Fibroblast of skin of abdomen (primary cell): ENCODE measurements at places on chromosomes 6 and 20.

DNA sequence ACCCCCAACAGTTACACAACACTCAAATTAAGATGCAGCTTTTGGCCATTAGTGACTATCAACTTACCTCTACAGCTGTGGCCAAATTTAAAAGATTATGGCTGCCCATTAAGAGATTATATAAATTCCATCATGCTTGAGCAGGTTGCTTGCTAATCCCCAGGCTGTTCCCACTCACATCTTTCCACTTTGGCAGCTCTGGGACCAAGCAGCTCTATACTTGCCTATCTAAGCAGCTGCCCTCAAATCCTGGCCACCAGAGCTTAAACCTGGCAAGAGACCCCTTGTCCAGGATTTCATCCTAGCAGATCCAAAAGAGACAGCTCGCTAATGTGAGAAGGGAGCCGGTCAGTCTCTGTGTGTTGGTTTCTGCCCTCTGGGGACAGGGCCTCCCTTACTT lies 127.9 kb downstream of the SLC23A2 start:
- DNase-seq = no peak

DNA sequence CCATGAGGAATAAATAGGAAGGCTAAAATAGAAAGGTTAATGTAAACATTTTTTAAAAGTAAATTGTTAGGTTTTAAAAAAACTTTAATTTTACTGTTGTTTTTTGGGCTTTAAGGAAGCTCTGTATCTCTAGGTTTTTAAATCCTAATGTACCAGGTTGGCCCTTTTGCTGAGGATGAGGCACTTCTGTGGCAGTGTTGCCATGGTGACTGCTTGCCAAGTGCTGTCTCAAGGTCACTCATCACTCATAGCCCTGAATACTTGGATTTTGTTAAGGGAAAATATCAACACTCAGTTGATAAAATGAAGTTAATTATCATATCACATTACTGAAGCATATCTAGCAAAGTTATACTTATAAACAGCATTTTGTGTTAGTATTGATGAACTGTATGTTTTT lies 50.2 kb downstream of the NCOA3 start:
- DNase-seq = no peak

- peak; percentile 74 for DNase-seq
These were observed 85.1 kb downstream of the GJA1 start for GRCh38 chr6:121520337-121521163.

- DNase-seq = no peak
These were observed 236.4 kb downstream of the ARHGAP18 start for GRCh38 chr6:129473546-129473945.

DNA sequence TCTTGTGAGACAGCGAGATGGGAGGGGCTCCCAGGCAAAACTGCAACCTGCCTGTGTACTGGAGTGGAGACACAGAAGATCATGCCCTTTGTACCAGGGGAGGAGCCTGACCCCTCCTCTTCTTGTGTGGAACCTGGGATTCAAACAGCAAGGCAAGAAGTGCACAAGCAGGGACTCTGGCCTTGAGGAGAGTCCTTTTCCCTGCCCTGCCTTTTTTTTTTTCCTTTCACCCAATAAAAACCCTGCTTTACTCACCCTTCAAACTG lies 251.8 kb upstream of the OPRM1 start:
- no peak for DNase-seq

DNA sequence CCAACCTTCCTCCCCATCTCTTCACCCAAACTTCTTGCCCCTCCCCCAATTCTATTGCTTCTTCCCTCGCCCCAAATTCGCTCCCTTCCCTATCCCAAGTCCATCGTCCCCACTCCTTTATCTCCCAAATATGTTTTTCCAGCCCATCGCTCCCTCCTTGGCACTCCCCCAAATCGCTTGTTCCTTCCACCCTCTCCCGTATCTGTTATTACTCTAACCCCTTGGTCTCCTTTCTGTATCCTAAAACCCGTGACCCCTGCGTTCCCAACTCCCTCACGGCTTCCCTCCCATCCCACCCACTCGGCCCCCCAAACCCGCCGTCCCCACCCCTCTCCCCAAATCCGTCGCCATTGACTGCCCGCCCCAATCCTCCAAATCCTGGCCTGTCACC lies 584 bp downstream of the MTCH1 start:
- DNase-seq = no peak

- no peak for DNase-seq
These were observed 71.1 kb downstream of the PERP start for GRCh38 chr6:138036111-138036510.

DNA sequence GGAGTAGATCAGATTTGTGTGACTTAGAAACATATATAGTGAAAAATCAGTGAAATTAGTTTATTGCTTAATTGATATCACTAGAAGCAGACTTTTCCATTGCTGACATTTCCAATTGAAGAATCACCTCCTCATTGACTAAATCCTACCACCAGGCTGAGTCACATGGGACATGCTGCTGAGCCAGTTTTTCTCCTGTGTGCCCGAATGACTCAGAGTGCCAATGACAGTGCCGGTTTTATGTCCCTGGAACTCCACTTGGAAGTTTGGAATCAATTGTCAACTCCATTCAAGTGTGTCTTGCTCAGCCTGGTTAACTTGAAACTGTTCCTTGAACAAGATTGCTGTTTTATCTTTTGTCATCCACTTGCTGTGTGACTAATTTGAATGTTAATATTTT lies 316.1 kb upstream of the PRDM1 start:
- DNase-seq = peak; percentile 40

DNA sequence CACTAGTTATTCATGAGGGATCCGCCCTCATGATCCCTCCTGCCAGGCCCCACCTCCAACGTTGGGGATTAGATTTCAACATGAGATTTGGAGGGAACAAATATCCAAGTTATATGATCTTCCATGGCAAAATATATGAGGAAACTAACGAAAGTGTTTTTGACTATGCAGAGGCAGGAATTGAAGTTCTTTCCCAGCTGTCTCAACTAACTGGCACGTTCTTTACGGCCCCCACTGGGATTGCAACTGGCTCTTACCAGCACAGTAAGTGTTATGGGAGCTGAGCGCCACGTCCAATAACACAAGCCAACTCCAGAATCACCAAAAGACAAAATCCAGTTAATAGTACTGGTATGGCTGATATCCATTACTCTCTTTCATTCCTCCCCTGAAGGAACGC lies 66.6 kb downstream of the ECT2L start:
- DNase-seq = no peak

GRCh38 chr20:4791121-4791520 lies 69.4 kb downstream of the PRND start:
- no peak for DNase-seq

- no peak for DNase-seq
These were observed 577 bp upstream of the C6orf141 start for GRCh38 chr6:49549691-49550491.

GRCh38 chr6:14489445-14489844 lies 371.9 kb downstream of the CD83 start:
- no peak for DNase-seq

DNA sequence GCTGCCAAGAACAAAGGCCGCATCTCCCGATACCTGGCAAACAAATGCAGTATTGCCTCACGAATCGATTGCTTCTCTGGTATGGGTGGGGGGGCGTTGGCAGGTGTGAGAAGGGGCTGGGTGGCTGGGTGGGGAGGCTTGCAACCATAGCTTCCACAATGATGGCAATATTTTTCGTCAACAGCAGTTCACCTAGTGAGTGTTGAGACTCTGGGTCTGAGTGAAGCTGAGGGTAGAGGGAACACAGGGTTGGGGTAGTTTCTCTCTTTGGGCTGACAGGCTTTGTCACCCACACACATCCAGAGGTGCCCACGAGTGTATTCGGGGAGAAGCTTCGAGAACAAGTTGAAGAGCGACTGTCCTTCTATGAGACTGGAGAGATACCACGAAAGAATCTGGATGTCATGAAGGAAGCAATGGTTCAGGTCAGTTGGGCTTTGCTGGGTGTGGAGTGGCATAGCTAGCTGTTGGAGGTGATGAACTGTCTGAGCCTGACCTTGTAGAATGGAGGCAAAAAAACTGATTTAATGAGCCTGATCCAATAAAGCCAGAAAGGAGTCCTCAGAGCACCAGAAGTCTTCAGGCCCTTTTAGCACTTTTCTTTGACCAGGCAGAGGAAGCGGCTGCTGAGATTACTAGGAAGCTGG lies 4.2 kb downstream of the NOP56 start:
- no peak for DNase-seq

- no peak for DNase-seq
These were observed 55.1 kb downstream of the STMND1 start for GRCh38 chr6:17156966-17157365.

- DNase-seq = peak; percentile 77
These were observed at the start of gene NRSN2 for GRCh38 chr20:346640-347316. Gene NRSN2 (plus strand): TSS chr20:347111. CDS start chr20:349644, 2,533 bp downstream.

DNA sequence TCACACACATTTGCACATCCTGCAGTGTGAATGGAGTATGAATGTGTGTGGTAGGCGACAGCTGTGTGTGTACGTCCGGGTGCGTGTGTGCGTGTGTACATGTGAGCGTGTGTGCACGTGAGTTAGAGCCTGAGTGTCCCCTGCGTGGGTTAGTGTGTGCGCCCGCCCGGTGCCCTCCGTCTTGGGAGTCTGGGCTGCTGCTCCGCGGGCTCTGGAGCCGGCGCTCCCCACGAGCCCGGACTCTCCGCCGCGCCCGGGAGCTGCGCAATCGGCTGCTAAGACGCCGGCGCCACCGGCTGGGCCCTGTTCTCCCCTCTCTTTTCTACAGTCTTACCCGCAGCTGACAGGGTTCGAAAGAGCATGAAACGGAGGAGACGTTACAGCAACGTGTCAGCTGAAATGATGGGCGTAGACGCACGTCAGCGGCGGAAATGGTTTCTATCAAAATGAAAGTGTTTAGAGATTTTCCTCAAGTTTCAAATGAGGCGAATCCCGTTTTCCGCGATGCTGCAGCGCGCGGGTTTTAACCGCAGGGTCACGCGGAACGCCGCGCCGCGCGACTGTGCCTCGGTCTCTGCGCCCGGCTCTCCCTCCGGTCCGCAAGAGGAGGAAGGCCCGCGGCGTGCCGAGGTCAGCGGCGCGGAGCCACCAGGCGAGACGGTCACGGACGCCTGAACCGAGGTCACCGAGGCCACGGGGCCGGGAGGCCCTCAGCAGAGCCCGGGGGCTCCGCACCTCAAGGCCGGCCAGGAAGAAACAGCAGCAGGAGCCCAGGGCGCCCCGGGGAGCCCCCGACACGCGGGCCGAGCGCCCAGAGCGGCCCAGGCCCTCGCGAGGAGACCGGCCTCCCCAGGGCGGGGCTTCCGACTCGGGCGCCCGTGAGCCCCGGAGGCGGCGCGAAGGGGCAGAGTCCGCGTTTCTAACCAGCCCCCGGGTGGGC lies 95.3 kb upstream of the BHLHE23 start:
- DNase-seq = peak; percentile 35

DNA sequence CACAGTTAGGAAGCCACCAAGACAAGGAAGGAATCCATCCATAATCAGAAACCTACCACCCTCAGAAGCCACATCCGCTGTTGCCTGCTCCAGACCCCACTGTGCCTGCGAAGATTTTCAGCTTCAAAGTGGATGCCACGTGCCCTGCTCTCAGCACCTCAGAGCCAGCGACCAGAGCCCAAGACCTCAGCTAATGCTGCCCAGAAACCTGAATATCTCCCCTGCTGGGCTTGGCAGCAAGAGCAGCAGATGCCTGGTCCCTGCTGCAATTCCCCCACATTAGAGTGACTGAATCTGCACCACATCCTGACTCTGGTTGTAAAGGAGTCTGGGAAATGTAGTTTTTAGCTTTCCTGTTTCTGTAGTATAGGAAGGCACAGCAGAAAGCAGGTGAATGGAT lies 10.7 kb upstream of the ULBP3 start:
- peak; percentile 26 for DNase-seq

- no peak for DNase-seq
These were observed 988.2 kb upstream of the MAP3K7 start for GRCh38 chr6:91575032-91575431.

GRCh38 chr6:2140438-2141128 lies 104.8 kb downstream of the GMDS start:
- no peak for DNase-seq

DNA sequence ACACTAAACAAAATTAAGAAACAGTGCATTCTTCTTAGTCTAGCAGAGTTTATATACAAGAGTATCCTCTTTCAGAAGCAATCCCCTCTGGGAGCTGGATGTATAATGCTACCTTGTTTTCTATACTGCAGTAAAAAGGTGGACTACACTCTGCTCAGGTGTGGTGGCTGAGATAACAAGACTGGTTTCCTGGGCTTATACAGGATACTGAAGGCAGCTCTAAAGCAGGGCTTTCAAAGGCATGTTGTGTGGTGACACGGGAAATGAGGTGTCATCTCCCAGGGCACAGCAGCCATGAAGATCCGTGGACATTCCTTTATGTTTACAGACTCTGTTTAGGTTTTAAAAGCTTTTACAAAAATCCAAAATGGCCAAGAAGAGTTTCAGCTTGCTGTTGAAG lies 136.7 kb downstream of the MAP3K4 start:
- DNase-seq = no peak

DNA sequence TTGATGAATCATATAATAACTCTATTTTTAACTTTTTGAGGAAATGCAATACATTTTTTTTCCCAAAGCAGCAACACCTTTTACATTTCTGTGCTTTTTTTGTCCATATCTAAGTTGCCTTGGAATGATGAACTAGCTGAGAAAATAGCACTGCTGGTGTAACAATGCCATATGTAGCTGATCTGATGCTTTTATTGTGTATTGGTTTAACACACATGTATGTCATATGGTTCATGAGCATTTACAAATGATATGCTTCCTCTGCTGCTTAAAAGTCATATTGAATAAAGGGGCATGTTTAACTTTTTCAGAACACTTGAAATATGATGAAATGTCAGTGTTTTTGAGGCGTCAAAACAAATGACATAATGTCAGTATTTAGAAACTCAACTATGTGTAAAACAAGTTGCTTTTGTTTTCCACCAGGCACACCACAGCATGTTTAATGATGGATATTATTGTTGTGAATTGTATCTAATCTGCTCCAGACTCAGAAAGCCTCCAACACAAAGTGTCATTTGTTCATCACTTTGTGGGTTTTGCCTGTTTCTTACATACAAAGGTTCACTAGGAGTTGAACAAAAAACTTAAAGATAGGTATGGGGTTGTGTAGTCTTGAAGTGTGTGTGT lies 775.8 kb upstream of the FLRT3 start:
- DNase-seq = peak; percentile 12

GRCh38 chr6:33714385-33715040 lies 3.0 kb upstream of the UQCC2 start:
- DNase-seq = no peak

GRCh38 chr6:4762294-4762693 lies 13.9 kb upstream of the CDYL start:
- no peak for DNase-seq

DNA sequence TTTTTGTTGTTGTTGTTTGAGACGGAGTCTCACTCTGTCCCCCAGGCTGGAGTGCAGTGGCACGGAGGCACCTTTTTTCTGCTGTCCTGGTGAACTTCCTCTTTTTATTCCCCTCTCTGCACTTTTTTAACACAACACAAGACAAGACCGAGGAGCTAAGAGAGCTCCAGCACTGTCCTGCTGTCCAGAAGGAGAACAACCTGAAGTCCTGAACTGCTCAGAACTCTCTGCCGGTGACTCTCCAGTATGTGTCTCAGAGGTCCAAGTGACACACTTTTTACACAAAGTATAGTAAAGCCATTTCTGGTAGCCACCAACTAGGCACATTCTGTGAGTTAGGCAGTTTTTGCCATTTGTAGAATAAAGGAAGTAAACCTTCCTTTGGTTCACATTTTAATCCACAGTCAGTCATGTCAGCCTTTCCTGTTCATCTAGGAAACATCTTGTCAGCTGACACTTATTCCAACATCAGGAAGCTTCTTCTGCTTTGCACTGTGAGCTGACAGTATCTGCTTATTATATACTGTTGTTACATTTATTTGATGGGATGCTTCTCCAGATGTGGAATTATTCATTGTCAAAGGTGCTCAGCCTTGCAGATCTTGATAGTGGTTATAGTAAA lies 28.1 kb upstream of the TXNDC5 start:
- DNase-seq = no peak

- DNase-seq = no peak
These were observed 144.6 kb downstream of the BCAS1 start for GRCh38 chr20:53925651-53926401.
